ENCODE measurements at places on chromosomes 11 and 22.

DNA sequence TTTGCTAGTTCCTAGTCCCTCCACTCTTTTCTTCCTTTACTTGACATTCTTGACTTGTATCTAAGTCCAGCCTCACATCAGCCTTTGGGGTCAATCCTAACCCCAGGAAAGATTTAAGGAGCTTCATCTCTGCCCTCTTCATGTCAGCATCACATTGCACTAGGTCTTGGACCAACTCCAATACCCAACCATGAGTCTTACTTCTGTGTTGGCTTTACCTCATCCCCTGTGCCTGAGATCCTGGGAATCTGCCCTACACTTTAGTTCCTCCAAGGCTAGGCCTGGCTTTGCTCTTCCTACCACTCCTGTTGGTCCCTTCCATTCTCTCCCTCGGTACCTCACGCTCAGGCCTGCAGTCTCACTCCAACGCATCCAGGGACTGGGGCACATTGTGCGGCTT lies 117.0 kb downstream of the SLC1A2 start:
- no peak for DNase-seq

DNA sequence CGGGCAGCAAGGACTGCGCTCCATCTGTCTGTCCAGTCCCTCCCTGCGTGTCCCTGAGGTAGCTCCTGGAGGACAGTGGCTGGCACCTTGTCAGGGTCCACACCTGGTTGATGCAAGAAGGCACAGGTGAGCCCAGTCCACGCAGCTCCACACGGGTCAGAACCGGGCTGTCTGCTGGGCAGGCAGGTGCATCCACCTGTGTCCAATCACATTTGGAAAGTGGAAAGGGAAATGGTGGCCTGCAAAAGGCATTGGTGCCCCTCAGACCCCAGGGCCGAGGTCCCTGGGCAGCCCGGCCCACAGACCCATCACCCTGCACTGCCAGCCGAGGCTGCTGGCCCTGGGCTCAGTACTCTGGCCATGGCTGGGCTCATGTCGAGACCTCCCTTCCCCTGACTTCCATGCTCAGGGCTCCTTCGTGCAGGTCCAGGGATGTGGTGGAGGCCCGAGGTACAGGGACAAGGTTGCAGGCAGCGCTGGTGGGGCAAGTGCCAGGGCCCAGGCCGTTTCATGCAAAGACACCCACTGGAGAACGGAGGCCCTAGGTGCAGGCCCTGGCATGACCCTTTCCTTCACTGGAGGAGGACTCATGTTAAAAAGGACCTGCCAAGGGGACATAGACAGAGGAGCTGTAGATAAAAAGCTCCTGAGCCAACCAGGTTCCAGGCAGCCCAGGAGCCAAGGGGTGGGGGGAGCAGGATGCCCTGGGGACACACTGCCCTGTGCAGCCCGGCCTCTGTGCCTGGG lies 38.9 kb upstream of the TH start:
- DNase-seq: no peak

DNA sequence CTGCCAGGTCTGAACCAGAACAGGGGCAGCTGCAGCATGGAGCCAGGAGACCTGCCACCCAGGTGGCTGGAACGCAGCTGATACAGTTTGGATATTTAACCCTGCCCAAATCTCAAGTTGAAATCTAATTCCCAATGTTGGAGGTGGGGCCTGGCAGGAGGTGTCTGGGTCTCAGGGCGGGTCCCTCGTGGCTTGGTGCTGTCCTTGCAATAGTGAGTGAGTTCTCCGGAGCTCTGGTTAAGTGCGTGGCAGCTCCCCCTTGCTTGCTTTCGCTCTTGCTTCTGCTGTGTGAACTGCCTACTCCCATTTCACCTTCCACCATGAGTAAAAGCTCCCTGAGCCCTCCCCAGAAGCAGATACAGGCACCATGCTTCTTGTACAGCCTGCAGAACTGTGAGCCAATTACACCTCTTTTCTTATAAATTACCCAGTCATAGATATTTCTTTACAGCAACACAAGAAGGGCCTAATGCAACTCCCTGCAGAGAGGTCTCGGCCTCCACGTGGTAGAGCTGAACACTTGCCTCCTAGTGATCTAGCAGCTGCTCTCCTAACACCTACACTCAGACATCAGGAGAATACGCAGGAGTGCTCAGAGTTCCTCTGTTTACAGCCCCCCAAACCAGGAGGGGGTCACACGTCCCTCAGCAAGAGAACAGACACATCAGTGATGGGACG lies 203.7 kb downstream of the CTTN start:
- no peak for DNase-seq

- no peak for DNase-seq
These were observed 9.6 kb upstream of the CD81 start for GRCh38 chr11:2367266-2368160.
